Fibroblast of lung (primary cell): ENCODE measurements at places on chromosomes 11 and 22. TPM values are rescaled to one million over a fixed set of nuclear protein-coding genes. Genes with fewer than 3 reads are reported as not detected.

Gene ZNF215
- polyA plus RNA-seq, result 2.7 and 3.8 TPM in 2 replicates

Gene RELA
- 23.0 and 31.8 TPM in 2 replicates for polyA plus RNA-seq

Gene OR52H1
- polyA plus RNA-seq, result not detected in 2 replicates

Gene APOBEC3A
- polyA plus RNA-seq, result not detected in 2 replicates

Gene FLRT1
- 0.01 and 0.02 TPM in 2 replicates for polyA plus RNA-seq

Gene PTGDR2
- polyA plus RNA-seq, result 0.45 and 2.4 TPM in 2 replicates

Gene OR52E8
- polyA plus RNA-seq, result not detected in 2 replicates

Gene IRAG1
- polyA plus RNA-seq, result 21.8 and 90.0 TPM in 2 replicates

Gene OR8D4
- not detected in 2 replicates for polyA plus RNA-seq

Gene HDHD5
- polyA plus RNA-seq, result 19.7 and 20.9 TPM in 2 replicates

Gene PDGFD
- 1.3 TPM in 2 replicates for polyA plus RNA-seq

Gene TMEM86A
- polyA plus RNA-seq, result 0.16 and 0.21 TPM in 2 replicates

Gene FAM180B
- not detected in 2 replicates for polyA plus RNA-seq

Gene OR4D5
- polyA plus RNA-seq, result not detected in 2 replicates

Gene TMPRSS13
- polyA plus RNA-seq, result not detected in 2 replicates

Gene ZBTB3
- polyA plus RNA-seq, result 6.2 and 6.8 TPM in 2 replicates

Gene NAALAD2
- polyA plus RNA-seq, result 0.73 and 2.2 TPM in 2 replicates

Gene SLC6A5
- polyA plus RNA-seq, result not detected in 2 replicates

Gene PCNX3
- polyA plus RNA-seq, result 8.0 and 14.5 TPM in 2 replicates

Gene PATL1
- 66.4 and 68.1 TPM in 2 replicates for polyA plus RNA-seq

Gene RIMBP3C
- polyA plus RNA-seq, result 0.02 and 0.03 TPM in 2 replicates

Gene OR6T1
- not detected in 2 replicates for polyA plus RNA-seq

Gene RAPSN
- polyA plus RNA-seq, result not detected in 2 replicates

Gene MB
- not detected in 2 replicates for polyA plus RNA-seq

Gene PTPRCAP
- 0.05 TPM in 1 of 2 replicates, not detected in the other for polyA plus RNA-seq

Gene FBLN1
- polyA plus RNA-seq, result 96.6 and 134 TPM in 2 replicates

Gene BUD13
- polyA plus RNA-seq, result 13.0 and 16.8 TPM in 2 replicates

Gene MFNG
- polyA plus RNA-seq, result 0.15 TPM in 1 of 2 replicates, not detected in the other

Gene OR51E2
- 0.02 TPM in 1 of 2 replicates, not detected in the other for polyA plus RNA-seq

Gene PPP2R5B
- 10.9 and 12.4 TPM in 2 replicates for polyA plus RNA-seq

Gene BLID
- polyA plus RNA-seq, result 0.09 and 0.32 TPM in 2 replicates

Gene SLCO2B1
- polyA plus RNA-seq, result 0.09 TPM in 1 of 2 replicates, not detected in the other

Gene NCR3LG1
- 5.2 and 6.0 TPM in 2 replicates for polyA plus RNA-seq

Gene BACE1
- 58.1 and 62.7 TPM in 2 replicates for polyA plus RNA-seq

Gene NEFH
- polyA plus RNA-seq, result 0.37 and 2.1 TPM in 2 replicates

Gene EHBP1L1
- polyA plus RNA-seq, result 12.4 and 12.8 TPM in 2 replicates

Gene TPCN2
- 7.7 and 9.7 TPM in 2 replicates for polyA plus RNA-seq

Gene NCAM1
- polyA plus RNA-seq, result 0.17 and 0.84 TPM in 2 replicates

Gene RAG2
- polyA plus RNA-seq, result not detected in 2 replicates

Gene MYOD1
- not detected in 2 replicates for polyA plus RNA-seq

Gene EFCAB6
- polyA plus RNA-seq, result 0.38 and 1.0 TPM in 2 replicates

Gene XNDC1N
- polyA plus RNA-seq, result 2.5 and 3.5 TPM in 2 replicates

Gene DGCR6
- polyA plus RNA-seq, result 0.56 and 0.77 TPM in 2 replicates

Gene TRIM49
- not detected in 2 replicates for polyA plus RNA-seq

Gene GTSE1
- 3.6 and 13.7 TPM in 2 replicates for polyA plus RNA-seq

Gene NUCB2
- 164 and 177 TPM in 2 replicates for polyA plus RNA-seq

Gene CLDN5
- polyA plus RNA-seq, result not detected in 2 replicates

Gene OR6A2
- 0.03 TPM in 1 of 2 replicates, not detected in the other for polyA plus RNA-seq

Gene E2F8
- polyA plus RNA-seq, result 0.94 and 3.8 TPM in 2 replicates

Gene APOL3
- 15.6 and 22.5 TPM in 2 replicates for polyA plus RNA-seq
